ENCODE measurements at places on chromosomes 5 and 9. TPM values are rescaled to one million over a fixed set of nuclear protein-coding genes. Genes with fewer than 3 reads are reported as not detected.
A peak's percentile ranks its signal among the peaks of the same experiment; 100 is the strongest.

GRCh38 chr5:32405507-32405906 is 39.0 kb downstream of the ZFR start:
- DNase-seq, result no peak

DNA sequence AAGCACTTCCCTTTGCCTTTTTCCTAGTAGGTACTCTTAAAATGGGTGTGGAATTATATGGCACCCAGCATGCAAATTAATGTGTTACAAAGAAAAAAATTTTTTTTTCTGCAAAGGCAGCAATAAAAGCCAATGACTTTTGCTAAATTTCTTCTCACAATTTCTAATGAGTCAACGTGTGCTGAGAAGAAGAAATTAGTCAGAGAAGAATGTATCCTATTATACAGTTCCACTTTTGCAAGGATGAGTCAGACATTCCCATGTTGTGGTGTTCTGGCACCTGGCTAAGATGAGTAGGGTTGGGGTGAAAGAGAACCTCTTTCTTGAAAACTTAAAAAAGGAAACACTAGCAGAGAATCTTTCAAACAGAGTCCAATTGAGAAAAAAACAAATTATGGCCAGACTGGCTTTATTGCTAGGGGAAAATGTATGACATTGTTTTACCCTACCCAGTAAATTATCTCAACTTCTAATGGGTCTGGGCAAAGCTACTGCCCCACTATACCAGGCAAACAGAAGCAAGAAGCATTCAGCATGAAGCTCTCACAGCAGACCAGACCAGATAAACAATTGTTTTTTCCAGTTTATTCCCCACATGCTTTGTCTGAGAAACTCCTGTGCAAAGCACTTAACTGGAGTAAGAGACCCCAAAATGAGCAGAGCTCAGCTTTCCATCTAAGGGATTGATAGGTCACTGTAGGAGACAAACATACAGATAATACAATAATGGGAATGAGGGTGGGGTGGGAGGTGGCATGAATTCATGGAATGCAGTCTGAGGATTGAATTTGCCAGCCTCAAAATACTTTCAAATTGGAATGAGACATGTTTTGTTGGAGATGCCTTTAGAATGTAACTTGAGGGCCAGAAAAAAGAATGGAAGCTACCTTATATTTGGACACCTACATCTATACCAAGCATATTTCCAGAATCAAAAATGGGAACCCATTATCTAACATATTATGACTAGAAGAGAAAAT is 220.8 kb upstream of the RFX3 start:
- peak; percentile 41 for DNase-seq

GRCh38 chr9:93260263-93261066 is 76.5 kb downstream of the WNK2 start:
- DNase-seq, result no peak

DNA sequence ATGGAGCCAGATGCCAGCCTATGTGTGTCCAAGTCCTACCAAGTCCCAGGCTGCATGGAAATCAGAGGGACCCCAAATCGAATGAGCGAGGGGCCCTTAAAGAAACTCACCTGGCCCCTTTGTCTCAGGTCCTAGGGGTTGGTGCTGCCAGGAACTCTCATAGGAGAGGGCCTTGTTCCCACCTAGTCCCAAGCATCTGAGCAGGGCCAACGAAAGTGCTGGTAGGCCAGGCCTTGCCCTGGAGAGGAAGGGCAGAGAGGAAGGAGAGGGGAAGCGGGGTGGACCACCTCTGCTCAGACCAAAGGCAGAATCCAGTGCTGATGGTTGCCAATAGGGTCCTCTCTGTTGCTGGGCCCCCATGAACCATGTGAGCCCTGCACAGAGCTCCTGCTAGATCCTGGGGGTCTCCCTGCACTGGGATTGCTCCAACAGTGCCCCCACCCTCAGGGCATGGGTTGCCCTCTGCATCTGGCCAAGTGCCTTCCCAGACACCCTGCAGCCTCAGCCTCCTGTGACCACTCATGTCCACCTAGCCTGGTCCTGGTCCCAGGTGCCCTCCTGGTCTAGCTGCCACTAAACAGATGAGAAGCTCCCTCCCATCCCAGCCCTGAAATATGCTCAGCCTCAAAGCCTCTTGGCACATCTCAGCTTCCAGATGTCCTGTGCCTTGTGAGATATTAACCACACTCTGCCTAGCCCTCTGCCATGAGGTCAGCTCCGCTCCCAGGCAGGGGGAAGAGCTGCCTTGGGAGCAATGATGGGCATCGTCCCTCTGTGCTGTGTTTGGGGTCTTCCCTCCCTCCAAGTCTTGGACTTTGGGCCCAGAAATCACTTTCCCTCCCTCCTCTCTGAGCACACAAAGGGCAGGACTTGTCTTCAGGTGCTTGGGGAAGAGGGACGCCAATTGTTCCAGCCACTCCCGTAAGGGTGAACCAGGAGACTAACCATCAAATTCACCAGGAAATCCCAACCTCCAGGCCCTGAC is 109.6 kb downstream of the ADAMTS2 start:
- DNase-seq, result no peak

DNA sequence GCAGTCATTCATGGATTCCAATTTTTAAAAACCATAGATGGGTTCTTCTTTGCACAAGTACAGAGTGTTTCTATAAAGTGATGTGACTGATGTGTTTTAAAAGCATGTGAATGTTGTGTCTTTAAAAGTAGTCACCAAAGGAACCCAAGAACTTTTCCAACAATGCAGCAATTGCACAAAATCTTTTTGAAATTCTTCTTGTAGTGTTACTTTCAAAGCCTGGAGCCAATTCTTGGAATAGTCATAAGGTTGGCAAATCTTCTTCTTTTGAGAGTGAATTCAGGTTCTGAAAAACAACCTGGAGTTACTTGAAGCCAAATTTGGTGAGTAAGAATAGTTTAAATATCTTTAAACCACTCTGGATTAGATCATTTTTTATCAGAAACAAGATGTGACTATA is 10.5 kb downstream of the GRAMD2B start:
- DNase-seq, result no peak

DNA sequence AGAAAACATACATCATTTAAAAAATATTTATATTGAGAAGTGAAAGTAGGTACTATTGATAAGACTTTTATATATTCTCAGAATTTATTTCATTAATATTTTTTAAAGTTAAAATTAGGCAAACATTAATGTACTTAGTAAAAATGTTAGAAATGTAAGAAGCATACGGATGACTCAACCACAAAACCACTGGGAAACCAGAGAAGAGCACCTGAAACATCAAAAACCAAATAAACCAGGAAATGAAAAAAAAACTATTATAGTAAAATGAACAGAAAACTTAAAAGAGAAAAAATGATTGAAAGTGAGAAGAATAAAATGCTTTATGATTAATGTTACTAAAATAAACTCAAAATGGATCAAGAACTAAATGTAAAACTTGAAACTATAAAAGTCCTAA is 233.2 kb upstream of the DAB2 start:
- no peak for DNase-seq

GRCh38 chr5:35924950-35925722 is 13.3 kb downstream of the CAPSL start:
- peak; percentile 37 for DNase-seq

DNA sequence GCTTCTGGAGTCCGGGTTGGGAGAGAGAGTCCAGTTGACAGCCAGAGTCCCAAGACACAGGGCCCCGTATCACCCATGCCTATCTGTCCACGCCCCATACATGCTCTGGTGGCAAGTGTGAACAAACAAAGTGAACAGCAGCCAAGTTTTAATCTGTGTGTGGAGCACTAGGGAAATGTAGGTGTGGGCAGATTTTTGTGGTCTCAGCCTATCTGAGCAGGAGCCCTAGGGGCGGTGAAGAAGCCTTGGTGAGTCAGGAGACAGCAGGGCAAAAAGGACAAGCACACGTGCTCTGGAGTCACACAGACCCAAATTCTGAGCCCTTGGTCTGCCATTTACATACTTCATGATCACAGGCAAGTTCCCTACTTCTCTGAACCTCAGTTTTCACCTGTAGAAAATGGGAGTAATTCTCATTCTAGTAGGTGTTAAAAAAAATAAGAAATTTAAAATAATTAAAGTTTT is 23.2 kb downstream of the EGR1 start:
- DNase-seq, result no peak

GRCh38 chr9:18012170-18012569 is 433.3 kb downstream of the SH3GL2 start:
- no peak for DNase-seq

GRCh38 chr5:168114444-168115017 is 176.9 kb upstream of the WWC1 start:
- DNase-seq, result peak; percentile 69

DNA sequence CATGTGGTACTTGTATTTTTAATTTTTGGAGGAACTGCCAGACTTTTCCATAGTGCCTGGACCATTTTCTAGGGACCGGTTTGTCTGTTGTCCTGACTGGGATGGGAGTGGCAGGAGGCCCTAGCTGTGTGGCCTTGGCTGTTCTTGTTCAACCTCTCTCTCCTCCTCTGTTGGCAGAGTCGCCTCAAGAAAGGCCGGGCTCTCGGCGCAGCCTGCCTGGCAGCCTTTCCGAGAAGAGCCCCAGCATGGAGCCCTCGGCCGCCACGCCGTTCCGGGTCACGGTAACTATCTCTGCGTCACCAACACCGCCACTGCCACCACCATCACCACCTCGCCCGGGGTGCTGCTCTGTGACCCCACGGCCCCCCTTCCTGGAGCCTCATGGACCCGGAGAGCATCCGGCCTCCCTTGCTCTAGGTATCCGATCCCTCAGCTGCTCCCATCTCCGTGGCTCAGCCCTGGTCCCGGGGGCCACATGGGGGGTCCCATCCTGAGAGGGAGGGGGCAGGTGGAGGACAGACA is 27.1 kb downstream of the DAB2IP start:
- DNase-seq, result no peak

DNA sequence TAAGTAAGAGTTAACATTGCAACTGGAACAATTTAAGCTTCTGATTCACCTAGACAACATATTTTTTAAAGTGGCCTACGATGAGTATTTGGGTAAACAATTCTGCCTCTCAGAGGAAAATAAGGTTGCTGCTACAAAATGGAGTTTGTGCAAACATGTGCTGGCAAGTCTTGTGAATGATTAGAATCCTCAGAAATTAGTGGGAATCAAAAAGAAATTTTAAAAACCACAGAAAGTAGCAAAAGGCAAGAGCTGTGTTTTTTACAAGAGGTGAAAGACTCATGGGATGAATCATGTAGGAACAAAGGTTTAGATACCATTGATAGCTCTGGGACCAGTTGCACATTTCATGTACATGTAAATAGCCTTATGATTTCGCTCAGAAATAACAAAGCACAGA is 561.6 kb downstream of the TAF11L14 start:
- DNase-seq, result no peak

DNA sequence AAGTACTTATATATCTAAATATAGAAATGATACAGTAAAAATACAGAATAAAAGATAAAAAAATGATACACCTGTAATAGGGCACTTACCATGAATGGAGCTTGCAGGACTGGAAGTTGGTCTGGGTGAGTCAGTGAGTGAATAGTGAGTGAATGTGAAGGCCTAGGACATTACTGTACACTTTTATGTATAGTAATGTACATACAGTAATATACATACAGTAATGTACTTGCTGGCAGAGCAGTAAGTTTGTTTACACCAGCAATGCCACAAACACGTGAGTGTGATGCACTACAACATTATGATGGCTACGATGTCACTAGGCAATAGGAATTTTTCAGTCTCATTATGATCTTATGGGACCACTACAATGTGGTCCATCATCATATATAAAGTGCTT is 34.2 kb downstream of the SUSD1 start:
- DNase-seq, result no peak

GRCh38 chr9:130328349-130328801 is 62.8 kb downstream of the HMCN2 start:
- DNase-seq, result no peak

DNA sequence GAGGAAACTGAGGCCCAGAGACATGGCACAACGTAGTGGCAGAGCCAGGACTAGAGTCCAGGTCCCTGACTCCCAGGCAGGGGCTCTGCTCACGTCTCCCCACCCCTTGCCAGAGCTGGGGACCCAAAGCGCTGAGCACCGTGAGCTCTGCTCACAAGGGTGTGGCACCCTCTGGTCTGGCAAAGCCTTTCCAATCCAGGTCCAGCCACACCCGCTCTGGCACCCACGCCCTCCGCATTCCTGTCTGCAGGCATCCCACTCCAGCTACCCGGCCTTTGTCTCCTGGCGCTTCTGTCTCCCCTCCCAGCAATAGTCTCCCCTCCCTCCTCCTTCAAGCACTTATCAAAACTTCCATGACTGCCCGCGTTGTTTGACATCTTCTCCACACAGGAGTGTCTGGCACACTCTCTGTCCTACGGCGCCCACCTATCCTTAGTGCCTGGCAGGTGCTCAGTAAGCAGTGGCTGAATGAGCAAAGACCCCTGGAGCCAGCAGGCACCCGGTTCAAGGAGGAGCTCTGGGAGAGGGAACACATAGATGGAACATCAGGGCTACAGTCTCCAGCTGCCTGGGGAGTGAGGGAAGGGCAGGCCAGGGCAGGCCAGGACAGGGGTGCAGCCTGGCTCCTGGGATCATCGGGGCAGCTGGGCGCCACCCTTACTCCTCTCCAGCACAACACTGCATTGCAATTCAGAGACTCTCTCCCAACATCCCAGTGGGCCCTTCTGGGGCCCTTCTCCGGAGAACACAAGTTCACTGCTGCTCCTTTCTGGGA is 12.0 kb downstream of the HIGD2A start:
- DNase-seq, result no peak

- no peak for DNase-seq
These were observed 193.2 kb downstream of the OLFM1 start for GRCh38 chr9:135280666-135281065.

- peak; percentile 63 for DNase-seq
These were observed at the start of gene ZNF462 for GRCh38 chr9:106862821-106863720. ZNF462 (plus strand) TSS chr9:106863166; CDS start chr9:106923384, 60,218 bp downstream.

DNA sequence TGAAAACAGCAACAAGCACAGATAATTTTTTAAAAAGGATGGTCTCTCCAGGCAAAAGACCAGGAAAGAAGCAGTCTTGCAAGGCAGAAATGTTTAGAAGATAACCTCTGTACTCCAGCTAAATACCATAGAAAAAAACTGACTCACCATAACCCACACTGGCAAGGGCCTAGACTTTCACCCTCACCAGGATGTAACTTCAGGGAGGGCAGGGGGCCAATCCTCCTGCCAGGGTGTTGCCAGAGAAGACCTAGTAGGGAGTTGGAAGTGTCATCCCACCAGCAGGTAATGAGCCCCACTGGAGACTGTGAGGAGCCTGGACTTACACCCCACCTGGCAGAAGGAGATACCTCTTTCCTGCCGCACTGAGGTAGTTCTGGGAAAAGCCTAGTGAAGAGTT is 97.6 kb downstream of the PRELID2 start:
- DNase-seq, result no peak

- no peak for DNase-seq
These were observed 183.3 kb downstream of the MAST4 start for GRCh38 chr5:66779528-66779927.

The TSPAN17 gene
- polyA plus RNA-seq, result 49.4 TPM

The FOXI1 gene
- not detected for polyA plus RNA-seq

The PCDHGB7 gene
- polyA plus RNA-seq, result 0.03 TPM

The PCDHGA2 gene
- 0.78 TPM for polyA plus RNA-seq

The YIPF5 gene
- 57.8 TPM for polyA plus RNA-seq

The SOHLH1 gene
- not detected for polyA plus RNA-seq

The PCDH12 gene
- not detected for polyA plus RNA-seq

The PCSK1 gene
- polyA plus RNA-seq, result 0.14 TPM

The MAMDC2 gene
- polyA plus RNA-seq, result 0.58 TPM

The APBB3 gene
- polyA plus RNA-seq, result 9.4 TPM

The UQCRQ gene
- polyA plus RNA-seq, result 441 TPM

Measured in A549 (cell line).